ENCODE measurements at places on chromosomes 3 and 15. TPM values are rescaled to one million over a fixed set of nuclear protein-coding genes. Genes with fewer than 3 reads are reported as not detected.

The LRRC49 gene
- total RNA-seq = 10.0 TPM

The ARNT2 gene
- 0.78 TPM for total RNA-seq

The SLC24A5 gene
- total RNA-seq = not detected

The KNSTRN gene
- 66.8 TPM for total RNA-seq

The AHSG gene
- not detected for total RNA-seq

The LRRC15 gene
- not detected for total RNA-seq

The LARP6 gene
- 66.0 TPM for total RNA-seq

The ZPLD1 gene
- total RNA-seq = not detected

The CPB1 gene
- not detected for total RNA-seq

The XXYLT1 gene
- 9.3 TPM for total RNA-seq

The IQCF5 gene
- not detected for total RNA-seq
